ENCODE measurements at places on chromosomes 5 and 9. TPM values are rescaled to one million over a fixed set of nuclear protein-coding genes. Genes with fewer than 3 reads are reported as not detected.
A peak's percentile ranks its signal among the peaks of the same experiment; 100 is the strongest.

- H3K36me3 ChIP-seq: no peaks in the 10 kb centered on the region
- DNase-seq: no peak
- no peak overlapping the region for H3K27ac ChIP-seq
- no peaks in the 10 kb centered on the region for H3K27me3 ChIP-seq
Observed at GRCh38 chr5:170522211-170523141, 18.7 kb downstream of the KCNIP1 start.

DNA sequence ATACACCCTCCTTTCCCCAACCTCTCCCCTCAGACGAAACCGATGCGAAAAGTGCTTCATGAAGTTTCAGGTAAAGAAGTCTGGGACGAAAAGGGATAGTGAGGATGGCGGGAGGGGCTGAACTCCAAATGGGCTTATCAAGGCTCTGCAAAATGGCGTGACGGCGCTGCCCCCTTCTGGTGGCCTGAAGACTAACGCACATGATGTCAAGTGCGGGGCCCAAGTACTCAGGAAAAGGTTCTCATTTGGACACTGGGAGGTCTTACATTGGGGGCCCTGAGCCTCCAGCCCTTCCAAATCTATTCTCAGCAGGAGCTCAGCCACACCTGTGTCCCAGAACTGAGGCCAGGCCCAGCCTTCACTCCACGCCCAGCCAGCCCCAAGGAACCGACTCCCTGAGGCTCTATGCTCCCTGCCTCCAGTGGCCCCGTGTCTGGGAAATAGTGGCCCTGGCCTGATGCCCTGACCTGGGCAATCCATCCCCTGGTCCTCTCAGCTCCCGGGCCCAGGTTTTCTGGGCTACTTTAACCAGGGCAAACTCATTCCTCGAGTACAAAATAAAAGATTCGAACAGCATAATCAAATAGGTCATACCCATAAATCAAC, 119.9 kb downstream of the KCNIP1 start:
- no peak for DNase-seq
- H3K27ac ChIP-seq: no peak overlapping the region
- H3K36me3 ChIP-seq: no peaks in the 10 kb centered on the region
- H3K4me3 ChIP-seq: no peak overlapping the region
- no peaks in the 10 kb centered on the region for H3K27me3 ChIP-seq

- H3K4me1 ChIP-seq: peaks cover 13% of the 10 kb centered on the region
- peak within 1 kb of the TSS; percentile 65 for H3K4me3 ChIP-seq
- no peaks in the 10 kb centered on the region for H3K27me3 ChIP-seq
- peak; percentile 99 for DNase-seq
Observed at GRCh38 chr5:87412630-87413342, at the start of gene CCNH. Gene CCNH (minus strand): TSS chr5:87412930. CDS start chr5:87412794, 136 bp downstream.

DNA sequence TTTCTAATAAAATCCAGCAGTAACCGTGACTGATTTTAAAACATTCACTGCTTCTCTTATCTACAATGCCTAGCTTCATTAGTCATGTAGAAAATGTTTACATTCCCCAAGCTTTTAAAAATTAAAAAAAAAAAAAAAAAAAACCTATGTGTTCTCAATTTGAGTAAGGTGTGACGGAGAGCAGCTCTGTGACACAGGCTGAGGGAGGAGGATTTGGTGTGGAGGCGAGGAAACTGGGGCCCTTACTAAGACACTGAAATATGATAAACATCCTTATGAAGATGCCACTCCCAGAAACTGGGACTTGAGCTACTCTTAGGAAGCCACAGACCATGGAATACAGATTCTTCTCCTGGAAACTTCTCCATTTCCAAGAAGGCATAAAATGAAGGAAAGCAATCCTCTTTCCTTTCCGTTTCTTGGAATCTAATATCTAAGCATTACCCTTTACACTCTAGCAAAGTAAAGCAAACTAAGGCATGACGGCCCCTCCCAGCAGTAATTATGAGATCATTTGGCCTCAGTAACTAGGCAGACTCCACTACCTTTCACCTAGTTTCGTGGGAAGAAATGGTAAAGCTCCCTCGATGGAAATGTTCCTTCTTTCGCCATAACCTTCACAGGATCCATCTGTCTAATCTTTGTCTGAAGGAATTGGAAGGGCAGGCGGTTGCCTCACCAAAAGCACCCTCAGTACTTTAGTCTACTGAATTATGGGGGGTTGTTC, 23.5 kb downstream of the GRAMD2B start:
- no peak overlapping the region for H3K4me3 ChIP-seq
- H3K27me3 ChIP-seq: no peaks in the 10 kb centered on the region
- H3K4me1 ChIP-seq: no peaks in the 10 kb centered on the region
- no peak for DNase-seq

GRCh38 chr5:157331807-157332206, 65.9 kb downstream of the CYFIP2 start:
- H3K27me3 ChIP-seq: no peaks in the 10 kb centered on the region
- no peak overlapping the region for H3K27ac ChIP-seq
- no peaks in the 10 kb centered on the region for H3K4me1 ChIP-seq
- H3K36me3 ChIP-seq: peaks cover 19% of the 10 kb centered on the region

DNA sequence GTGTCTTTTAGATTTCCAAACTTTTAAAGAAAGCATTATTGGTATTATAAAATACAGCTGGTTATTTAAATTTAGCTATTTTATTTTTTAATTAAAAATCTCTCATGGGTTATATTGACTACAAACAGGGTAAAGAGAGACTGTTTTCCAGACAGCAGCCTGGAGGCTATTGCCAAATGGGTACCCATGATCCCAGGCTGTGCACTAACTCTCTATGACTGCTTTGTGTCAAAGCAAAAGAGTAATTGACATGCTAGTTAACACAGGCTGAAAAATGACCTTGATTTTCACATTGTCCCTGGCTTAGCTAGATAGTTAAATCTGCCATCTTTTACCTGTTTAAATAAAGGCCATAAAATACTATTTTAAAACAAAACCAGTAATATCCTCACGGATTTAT, 589.7 kb downstream of the ANXA1 start:
- H3K27me3 ChIP-seq: no peaks in the 10 kb centered on the region
- no peaks in the 10 kb centered on the region for H3K4me1 ChIP-seq
- no peak overlapping the region for H3K27ac ChIP-seq
- no peak for DNase-seq
- no peaks in the 10 kb centered on the region for H3K36me3 ChIP-seq

Gene FBN2
- total RNA-seq: 1.7 TPM

GRCh38 chr5:61881821-61882487, 424.1 kb upstream of the KIF2A start:
- no peak for DNase-seq
- H3K27me3 ChIP-seq: no peaks in the 10 kb centered on the region
- no peak overlapping the region for H3K4me3 ChIP-seq
- no peak overlapping the region for H3K27ac ChIP-seq
- no peaks in the 10 kb centered on the region for H3K36me3 ChIP-seq

GRCh38 chr5:112329419-112330090, 89.5 kb downstream of the EPB41L4A start:
- no peak for DNase-seq
- no peak overlapping the region for H3K4me3 ChIP-seq
- no peaks in the 10 kb centered on the region for H3K27me3 ChIP-seq
- peaks cover 4% of the 10 kb centered on the region for H3K4me1 ChIP-seq

Gene GZMA
- 4.7 TPM for total RNA-seq

DNA sequence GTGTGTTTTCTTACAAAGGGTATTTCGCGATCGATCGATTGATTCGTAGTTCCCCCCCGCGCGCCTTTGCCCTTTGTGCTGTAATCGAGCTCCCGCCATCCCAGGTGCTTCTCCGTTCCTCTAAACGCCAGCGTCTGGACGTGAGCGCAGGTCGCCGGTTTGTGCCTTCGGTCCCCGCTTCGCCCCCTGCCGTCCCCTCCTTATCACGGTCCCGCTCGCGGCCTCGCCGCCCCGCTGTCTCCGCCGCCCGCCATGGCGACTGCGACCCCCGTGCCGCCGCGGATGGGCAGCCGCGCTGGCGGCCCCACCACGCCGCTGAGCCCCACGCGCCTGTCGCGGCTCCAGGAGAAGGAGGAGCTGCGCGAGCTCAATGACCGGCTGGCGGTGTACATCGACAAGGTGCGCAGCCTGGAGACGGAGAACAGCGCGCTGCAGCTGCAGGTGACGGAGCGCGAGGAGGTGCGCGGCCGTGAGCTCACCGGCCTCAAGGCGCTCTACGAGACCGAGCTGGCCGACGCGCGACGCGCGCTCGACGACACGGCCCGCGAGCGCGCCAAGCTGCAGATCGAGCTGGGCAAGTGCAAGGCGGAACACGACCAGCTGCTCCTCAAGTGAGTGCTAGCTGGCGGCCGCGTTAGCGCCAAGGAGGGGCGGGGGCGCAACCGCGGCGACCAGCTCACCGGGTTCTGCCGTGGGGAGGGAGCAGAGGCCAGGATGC, 480 bp downstream of the LMNB1 start:
- peak overlapping the region; percentile 77 for H3K4me3 ChIP-seq
- peak; percentile 94 for DNase-seq
- H3K27ac ChIP-seq: peak overlapping the region; percentile 93

DNA sequence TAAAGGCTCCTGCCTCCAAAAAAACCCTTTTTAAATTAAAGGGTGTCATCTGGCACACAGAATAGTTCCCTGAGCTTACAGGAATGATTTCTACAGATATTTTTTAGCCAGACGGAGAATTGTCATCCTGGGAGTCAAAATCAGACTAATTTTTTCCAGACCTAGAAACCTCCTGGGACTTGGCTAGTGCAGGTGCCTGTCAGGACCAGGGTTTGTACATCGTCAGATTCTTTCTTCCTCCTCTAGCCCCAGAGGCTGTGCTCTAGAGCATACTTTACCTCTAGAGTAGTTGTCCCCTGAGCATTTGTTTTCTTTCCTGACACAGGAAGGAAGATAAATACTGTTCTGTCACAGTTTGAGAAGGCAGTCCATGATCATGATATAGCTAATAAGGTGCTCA, 52.5 kb downstream of the RAB3C start:
- no peaks in the 10 kb centered on the region for H3K36me3 ChIP-seq
- H3K4me1 ChIP-seq: no peaks in the 10 kb centered on the region
- H3K4me3 ChIP-seq: no peak overlapping the region
- no peak overlapping the region for H3K27ac ChIP-seq
- no peaks in the 10 kb centered on the region for H3K27me3 ChIP-seq

- no peaks in the 10 kb centered on the region for H3K36me3 ChIP-seq
- no peak overlapping the region for H3K4me3 ChIP-seq
- no peaks in the 10 kb centered on the region for H3K27me3 ChIP-seq
- no peak for DNase-seq
- peaks cover 9% of the 10 kb centered on the region for H3K4me1 ChIP-seq
Observed at GRCh38 chr9:22005702-22006606, 3.2 kb downstream of the CDKN2B start.

DNA sequence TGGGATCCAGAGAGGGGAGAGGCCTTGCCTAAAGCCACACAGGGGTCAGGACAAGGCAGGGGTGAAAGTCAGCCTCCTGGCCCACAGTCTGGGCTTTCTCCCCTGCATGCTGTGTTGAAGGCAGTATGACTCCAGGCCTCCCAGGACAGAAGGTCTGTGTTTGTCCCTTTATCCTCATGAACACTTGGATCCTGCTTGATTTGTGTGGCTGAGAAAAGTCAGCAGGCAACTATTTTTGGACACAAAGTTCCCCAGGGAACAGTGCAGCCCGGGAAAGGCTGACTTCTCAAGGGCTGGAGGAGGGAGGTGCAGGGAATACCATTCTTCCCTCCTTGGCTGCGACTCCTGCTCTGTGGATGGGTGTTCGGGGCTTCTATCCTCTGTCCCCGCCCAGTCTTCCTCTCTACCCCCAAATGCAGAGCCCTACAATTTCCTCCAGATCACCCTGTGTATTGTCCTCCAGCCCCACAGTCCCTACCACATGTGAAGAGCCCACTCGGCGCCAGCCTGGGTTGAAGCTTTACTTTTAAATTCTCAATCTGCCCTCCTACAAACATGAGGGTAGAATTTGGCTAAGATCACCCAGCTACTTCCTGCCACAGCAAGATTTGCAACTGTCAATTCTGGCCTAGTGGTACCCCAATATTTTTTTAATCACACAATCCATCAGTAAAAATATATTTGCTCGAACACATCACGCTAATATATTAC, 4.1 kb downstream of the AKNA start:
- no peaks in the 10 kb centered on the region for H3K27me3 ChIP-seq
- H3K27ac ChIP-seq: peak overlapping the region; percentile 95
- H3K4me1 ChIP-seq: peaks cover 58% of the 10 kb centered on the region
- peaks cover 26% of the 10 kb centered on the region for H3K36me3 ChIP-seq

Gene ANKRD18A
- total RNA-seq: 2.0 TPM

- no peaks in the 10 kb centered on the region for H3K27me3 ChIP-seq
- peaks cover 4% of the 10 kb centered on the region for H3K4me1 ChIP-seq
- H3K4me3 ChIP-seq: no peak overlapping the region
- H3K36me3 ChIP-seq: no peaks in the 10 kb centered on the region
Observed at GRCh38 chr5:149826574-149826973, 96.5 kb downstream of the PPARGC1B start.

Gene C5orf58
- not detected for total RNA-seq

DNA sequence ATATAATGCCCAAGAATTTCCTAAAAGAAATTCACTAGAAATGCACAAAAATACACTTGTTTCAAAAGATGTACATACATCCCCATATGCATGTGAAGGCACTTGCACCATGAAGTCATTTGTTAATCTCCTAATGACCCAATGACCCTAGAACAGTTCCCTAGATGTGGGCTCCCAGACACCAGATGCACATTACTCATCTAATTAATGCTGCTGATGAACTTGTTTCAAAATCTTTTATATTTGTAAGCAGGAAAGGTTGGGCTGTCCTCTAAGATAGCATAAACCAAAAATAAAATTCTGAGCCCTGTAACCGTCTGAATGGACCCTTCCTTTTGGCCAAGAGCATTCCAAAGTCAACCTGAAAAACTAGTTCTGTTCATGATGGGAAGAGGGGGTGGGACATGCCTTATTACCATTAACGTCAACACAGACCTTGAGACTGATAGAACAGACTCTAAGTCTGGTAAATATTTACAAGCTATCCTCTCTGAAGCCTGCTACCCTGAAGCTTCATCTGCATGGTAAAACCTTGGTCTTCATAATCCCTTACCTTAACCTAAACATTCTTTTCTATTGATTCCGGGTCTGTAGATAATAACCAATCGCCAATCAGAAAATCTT, 91.0 kb upstream of the DAPK1 start:
- H3K27me3 ChIP-seq: no peaks in the 10 kb centered on the region
- DNase-seq: no peak
- H3K4me1 ChIP-seq: peaks cover 14% of the 10 kb centered on the region
- no peak overlapping the region for H3K27ac ChIP-seq

Gene STKLD1
- total RNA-seq: 1.8 TPM

Gene DEPDC1B
- total RNA-seq: 0.71 TPM

Gene APBA1
- total RNA-seq: 3.8 TPM

DNA sequence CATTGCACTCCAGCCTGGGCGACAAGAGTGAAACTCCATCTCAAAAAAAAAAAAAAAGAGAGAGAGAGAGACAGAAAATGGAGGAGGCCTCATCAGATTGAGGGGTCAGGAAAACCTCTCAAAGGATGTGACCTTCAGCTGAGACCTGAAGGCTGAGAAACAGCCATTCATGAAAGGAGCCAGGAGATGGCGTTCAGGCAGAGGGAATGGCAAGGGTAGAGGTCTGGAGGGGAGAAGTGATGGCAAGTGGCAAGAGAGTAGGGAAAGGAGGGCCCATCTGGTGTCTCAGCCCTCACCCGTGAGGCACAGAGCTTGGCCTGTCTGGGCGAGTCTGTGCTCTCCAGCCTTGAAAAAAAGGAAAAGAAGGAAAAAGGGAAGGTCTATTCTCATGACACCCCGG, 17.0 kb downstream of the CAMK2A start:
- no peak overlapping the region for H3K4me3 ChIP-seq
- no peaks in the 10 kb centered on the region for H3K27me3 ChIP-seq
- no peaks in the 10 kb centered on the region for H3K4me1 ChIP-seq
